ENCODE measurements at places on chromosomes 1 and 21. TPM values are rescaled to one million over a fixed set of nuclear protein-coding genes. Genes with fewer than 3 reads are reported as not detected.

The COL8A2 gene
- 0.54 TPM for total RNA-seq

The PLCH2 gene
- total RNA-seq: 0.28 TPM

The IFNGR2 gene
- total RNA-seq: 52.8 TPM

The DIO1 gene
- not detected for total RNA-seq

DNA sequence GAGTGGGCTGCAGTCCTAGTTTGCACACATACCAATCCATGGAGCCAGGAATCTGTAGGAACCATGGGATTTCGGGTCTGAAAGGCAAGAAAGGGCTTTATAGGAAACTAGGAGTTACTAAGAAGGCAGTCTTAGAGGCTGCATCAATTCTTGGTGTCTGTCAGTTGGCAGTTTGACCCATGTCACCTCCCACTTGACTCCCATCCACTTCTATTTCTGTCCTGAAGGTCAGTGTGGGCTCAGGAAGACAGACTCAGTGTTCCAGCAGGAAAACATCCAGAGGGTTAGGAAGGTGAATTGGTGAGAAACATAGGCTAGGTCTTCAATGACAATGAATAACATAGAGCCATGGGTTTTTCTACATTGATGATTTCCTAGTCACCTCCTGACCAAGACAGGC is 4.0 kb downstream of the CYP4A11 start:
- DNase-seq: no peak

GRCh38 chr1:205528887-205529825 is 24.7 kb downstream of the CDK18 start:
- DNase-seq: peak; percentile 50

GRCh38 chr1:111749628-111750027 is 6.1 kb upstream of the DDX20 start:
- DNase-seq: no peak

- DNase-seq: no peak
Observed at GRCh38 chr1:21930080-21930571, 7.0 kb downstream of the HSPG2 start.

- no peak for DNase-seq
Observed at GRCh38 chr1:186899577-186899976, 70.8 kb downstream of the PLA2G4A start.

GRCh38 chr1:186511761-186512637 is 51.1 kb upstream of the PDC start:
- DNase-seq: peak; percentile 48

- DNase-seq: no peak
Observed at GRCh38 chr1:222767152-222767571, 30.2 kb downstream of the FAM177B start.

Data from IMR-90 (cell line).